ENCODE measurements at places on chromosomes 5 and 9.

GRCh38 chr5:122089096-122090013 is 11.3 kb upstream of the LOX start:
- DNase-seq, result no peak

GRCh38 chr9:84604223-84604622 is 65.3 kb upstream of the NTRK2 start:
- DNase-seq, result no peak

DNA sequence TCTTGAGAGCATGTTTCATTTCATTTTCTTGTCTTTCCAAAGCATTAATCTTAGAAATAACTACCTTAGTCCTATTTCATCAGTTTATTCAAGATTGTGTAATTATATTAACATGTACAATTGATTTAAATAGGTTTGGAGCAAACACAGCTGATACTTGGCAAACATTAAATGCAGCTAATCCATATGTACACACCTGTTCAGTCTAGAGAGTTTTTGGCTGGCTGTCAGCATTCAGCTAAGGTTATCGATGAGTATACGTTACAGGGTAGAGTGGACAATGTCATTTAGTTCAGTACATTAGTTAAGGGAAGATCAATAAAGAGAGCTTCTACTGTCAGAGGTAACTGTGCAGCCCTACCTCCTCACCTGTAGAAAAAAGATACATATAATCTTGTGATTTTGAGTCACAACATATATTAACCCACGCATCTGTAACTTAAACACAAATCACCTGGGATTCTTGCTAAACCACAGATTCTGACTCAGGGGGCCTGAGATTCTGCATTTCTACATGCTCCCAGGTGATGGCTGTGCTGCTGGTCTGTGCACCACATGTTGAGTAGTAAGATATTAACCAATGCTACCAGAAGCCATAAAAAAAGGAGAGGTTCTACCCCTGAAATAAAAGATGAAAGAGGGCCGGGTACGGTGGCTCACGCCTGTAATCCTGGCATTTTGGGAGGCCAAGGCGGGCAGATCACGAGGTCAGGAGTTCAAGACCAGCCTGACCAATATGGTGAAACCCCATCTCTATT is 34.1 kb upstream of the PCA3 start:
- DNase-seq, result no peak

GRCh38 chr9:131276094-131276888 is at the start of gene FAM78A:
Gene FAM78A, minus strand, starts transcription at chr9:131276510. Its CDS starts 331 bp downstream, at chr9:131276179.
- peak; percentile 80 for DNase-seq

- peak; percentile 75 for DNase-seq
Measured at GRCh38 chr5:170070556-170071412, 34.9 kb upstream of the FOXI1 start.

Measured in activated CD8-positive, alpha-beta memory T cell treated with anti-CD3 and anti-CD28 coated beads, Interleukin-2, amount 50 U/mL, for 48 hours (primary cell).